Stimulated activated CD4-positive, alpha-beta T cell treated with anti-CD3 and anti-CD28 coated beads, TNF-alpha, amount 100 ng/mL, for 48 hours (primary cell): ENCODE measurements at places on chromosomes 16 and 17.

DNA sequence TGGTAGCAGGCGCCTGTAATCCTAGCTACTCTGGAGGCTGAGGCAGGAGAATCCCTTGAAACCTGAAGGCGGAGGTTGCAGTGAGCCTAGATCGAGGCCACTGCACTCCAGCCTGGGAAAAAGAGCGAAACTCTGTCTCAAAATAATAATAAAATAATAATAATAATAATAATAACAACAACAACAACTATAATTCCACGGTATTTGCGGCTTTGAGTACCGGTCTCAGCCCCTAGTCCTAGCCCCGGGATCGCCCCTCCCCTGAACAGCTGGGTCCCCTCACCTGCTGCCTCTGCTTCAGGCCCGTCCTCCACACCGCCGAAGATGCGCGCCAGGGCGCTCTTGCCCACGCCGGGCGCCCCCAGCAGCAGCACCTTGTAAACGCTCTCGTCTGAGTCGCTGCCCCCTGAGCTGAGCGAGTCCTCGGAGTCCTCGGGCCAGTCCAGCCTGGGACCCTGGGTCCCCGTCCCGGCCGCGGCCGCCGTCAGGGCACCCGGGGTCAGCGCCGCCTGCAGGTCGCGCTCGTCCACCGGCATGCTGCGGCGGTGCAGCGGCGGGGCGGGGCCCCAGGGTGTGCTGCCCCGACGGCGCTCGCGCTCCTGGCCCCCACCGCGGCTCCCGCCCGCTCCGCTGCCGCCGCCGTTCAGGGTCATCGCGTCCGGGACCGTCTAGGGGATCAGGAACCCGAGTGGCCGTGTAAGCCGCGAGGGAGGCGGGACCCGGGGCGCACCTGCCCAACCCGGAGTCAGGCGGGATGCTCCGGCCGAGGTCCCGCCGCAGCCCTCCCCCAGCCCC lies 611 bp downstream of the RRAD start:
- no peak for DNase-seq

DNA sequence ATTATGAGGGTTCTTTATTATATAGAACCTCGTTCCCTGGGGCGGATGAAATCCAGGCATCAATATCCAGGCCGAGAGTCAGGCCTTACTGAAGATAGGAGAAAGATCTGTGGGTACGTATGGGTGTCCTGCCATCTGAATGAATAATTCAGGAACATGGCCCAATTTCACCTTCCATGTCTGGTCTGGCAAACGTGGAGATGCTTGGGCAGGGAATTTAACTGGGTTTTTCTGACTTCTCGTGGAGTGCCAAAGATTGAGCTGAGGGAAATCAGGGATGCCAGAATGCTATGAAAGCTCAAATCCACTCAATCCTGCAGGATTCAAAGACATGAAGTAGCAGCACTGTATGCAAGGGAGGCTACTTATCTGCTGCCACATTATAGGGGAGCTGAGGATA lies 302.8 kb downstream of the SLC39A11 start:
- DNase-seq: no peak

GRCh38 chr16:66103211-66103610 lies 263.3 kb upstream of the CDH5 start:
- no peak for DNase-seq

GRCh38 chr17:76444518-76445311 lies 8.2 kb downstream of the UBE2O start:
- no peak for DNase-seq

GRCh38 chr16:87604634-87605111 lies 2.4 kb downstream of the JPH3 start:
- DNase-seq: no peak

DNA sequence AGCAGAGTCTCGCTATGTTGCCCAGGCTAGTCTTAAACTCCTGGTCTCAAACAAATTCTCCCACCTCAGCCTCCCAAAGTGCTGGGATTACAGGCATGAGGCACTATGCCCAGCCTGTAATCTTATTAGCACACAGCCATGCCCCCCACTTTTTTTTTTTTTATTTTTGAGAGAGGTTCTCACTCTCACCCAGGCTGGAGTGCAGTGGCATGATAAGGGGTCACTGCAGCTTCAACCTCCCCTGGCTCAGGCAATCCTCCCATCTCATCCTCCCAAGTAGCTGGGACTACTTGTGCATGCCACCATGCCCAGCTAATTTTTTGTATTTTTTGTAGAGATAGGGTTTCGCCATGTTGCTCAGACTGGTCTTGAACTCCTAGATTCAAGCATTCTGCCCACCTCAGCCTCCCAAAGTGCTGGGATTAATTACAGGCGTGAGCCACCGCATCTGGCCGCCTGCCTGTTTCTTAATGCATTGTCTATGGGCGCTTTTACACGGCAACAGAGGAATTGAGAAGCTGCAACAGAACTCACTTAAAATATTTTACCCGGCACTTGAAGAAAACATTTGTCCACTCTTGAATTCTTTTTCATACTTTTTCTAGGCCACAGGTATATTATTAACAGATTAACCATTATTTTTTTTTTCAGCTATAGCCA lies 8.8 kb upstream of the CEP20 start:
- DNase-seq: no peak

DNA sequence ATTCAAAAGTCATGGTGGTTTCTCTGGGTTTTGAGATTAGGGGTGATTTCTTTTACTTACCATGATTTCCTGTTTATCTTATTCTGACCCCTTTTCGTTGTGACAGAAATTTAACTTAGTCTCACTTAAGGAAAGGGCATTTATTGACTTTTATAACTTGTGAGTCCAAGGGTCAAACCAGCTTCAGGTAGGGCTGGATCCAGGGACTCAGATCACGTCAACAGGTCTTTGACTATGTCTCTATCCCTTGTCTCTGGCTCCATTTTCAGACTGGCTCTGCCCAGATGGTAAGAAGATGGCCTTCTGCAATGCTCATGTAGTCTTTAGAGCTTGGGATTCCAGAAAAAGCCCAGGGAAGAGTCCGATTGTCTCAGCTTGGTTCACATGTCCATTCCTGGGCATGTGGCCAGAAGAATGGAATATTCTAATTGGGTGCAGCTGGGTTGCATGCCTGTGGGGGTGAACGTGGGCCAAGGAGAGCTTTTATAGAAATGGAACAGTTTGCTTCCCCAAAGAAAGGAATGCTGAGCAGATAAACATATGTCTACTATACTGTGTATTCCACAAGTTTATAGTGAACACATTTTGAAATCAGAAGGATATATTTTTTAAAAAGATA lies 13.4 kb downstream of the USP43 start:
- DNase-seq: no peak

- DNase-seq: peak; percentile 78
Observed at GRCh38 chr16:88533932-88534637, 36.1 kb upstream of the ZC3H18 start.

- no peak for DNase-seq
Observed at GRCh38 chr17:29014716-29015115, 8.9 kb upstream of the SEZ6 start.

DNA sequence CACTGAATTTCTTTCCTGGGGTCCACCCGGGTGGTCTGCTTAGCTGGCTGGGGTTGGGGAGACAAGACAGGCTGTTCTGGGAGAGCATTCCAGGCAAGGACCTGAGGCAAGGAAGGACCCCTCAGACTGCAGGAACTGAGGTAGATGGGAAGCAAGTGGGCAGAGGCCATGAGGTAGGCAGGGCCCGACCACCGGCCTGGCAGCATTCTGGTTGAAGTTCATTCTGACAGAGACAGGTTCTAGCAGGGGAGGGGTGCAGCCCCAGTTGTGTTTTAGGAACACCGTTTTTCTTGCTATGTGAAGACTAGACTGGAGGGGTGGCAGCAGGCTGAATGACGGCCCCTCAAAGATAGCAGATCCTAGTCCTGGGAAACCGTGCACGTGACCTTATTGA lies 17.5 kb downstream of the B9D1 start:
- DNase-seq: no peak

- no peak for DNase-seq
Observed at GRCh38 chr17:63275971-63276745, 169.9 kb downstream of the CYB561 start.

DNA sequence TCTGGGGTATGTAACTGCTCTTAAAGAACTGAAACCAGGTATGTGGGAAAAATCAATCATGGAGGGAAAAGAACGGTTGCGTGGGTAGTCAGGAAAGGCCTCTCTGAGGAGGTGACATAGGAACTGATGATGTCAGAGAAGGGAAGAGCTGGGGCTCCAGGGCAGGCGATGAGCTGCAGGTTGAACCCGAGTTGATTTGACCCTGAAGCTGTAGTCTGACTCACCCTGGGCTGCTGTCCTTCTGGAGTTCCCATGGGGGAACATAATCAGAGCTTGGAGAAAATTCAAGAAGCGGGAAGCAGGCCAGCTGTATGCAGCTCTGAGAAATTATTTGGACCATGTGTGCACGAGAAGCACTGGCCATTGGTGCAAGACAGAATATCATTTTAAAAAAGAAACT lies 16.7 kb downstream of the SLC6A2 start:
- DNase-seq: no peak

DNA sequence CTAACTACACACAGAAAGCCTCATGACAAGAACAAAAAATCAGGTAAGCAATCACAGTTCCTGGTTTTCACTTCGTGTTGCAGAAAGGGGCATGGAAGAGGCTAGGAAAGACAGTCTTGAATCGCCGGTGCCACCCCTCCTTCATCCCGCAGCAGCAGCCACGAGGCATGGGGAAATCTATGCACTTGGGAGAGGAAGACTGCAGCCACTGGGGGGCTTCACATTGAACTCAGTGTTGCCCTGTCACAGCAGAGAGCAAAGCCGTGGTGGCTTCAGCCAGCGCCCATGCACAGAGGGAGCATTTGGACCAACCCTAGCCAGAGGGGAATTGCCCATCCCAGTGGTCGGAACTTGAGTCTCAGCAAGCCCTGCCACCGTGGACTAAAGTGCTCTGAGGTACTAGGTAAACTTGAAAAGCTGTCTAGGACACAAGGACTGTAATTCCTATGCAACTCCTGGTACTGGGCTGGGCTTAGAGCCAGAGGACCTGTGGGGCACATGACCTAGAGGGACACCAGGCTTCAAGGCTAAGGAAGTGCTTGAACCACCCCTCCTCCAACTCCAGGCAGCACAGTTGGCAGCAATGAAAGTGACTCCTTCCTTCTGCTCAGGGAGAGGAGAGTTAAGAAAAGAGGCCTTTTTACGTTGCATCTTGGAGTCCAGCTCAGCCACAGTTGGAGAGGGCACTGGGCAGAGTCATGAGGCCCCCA lies 35.2 kb upstream of the ATP2C2 start:
- no peak for DNase-seq

DNA sequence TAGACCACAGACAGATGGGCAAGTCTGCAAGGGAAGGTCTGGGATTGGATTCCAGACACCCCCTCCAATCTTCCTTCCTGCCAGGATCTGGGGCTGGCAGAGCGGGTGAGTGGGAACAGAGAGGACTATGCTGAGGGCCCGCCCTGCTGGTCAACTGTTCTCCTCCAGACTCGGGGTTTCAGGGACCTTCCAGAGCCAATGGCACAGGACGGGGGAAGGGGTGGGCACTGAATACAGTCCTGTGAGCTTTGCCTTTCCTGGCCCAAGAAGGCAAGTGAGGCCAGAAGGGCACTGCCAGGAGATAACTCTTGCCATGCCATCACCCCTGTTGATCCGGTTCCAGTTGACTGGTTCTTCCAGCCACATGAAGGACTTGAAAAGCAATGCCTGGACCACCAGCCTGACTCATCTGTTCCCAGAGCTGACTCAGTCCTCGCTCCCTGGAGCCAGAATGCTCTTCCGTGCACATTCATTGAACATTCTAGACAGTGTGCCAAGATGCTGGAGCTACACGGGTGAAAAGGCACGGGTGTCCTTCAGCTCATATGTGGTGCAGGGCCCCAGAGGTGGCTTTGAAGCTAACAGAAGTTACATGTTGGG lies 533 bp upstream of the MEFV start:
- DNase-seq: no peak

GRCh38 chr17:67132366-67132765 lies 88.0 kb downstream of the CACNG1 start:
- no peak for DNase-seq

- no peak for DNase-seq
Observed at GRCh38 chr17:1957037-1957436, 68.1 kb downstream of the RTN4RL1 start.

DNA sequence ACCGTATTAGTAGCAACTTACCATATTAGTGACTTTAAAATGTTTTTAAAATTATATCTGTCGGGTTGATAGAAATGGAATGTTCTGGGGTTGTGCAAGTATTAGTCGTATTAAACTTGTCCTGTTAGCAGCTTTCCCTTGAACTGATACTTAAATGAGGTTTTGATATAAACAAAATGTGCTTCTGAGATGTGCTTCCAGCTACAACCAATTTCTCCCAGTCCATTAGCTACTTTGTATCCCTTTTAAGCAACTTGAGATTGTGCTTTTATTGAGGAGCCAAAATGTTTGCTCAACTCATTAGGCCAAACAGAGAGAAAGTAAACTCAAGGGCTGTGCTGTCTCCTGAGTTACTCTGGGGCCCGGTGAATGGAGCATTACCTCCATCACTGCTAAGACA lies 255.0 kb upstream of the RBFOX1 start:
- DNase-seq: no peak

- no peak for DNase-seq
Observed at GRCh38 chr16:12569061-12569460, 234.6 kb downstream of the CPPED1 start.

DNA sequence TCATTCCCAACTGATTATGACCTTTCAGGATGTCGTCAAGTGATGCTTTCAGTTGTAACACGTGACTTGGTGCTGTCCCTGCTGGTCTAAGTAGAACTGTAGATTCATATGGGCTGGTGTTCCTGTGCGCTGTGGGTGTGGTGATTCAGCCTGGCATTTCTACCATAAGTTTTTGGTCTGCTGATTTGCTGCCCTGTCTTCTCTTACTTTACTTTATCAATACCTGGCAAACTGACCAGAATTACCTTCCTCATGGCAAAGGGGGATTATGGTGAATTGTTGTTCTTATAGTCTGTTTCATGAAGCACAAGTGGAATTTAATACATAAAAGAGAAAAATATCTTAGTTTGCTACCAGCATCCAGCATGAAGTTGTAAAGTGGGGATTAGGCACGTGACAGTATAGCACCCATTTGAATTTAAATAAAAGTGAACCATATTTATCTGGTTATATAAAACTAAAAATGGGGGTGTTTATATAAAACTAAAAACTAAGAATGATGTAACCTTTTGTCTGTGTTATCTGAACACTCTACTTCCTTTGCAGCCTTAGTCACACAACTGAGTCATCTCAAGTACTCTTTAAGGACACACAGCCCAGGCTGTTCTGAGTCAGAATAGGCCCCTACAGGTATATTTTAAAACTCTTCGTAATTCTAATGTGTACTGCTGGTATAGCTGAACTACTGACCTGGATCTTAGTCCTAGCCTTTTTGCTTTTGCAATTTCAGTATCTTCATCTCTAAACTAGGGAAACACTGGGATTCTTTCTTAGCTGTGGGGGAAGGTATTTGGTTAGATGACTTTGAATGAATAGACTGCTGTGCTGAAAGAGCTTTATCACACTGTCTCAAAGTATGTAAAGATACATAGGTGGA lies 28.3 kb downstream of the TTC19 start:
- peak; percentile 51 for DNase-seq

GRCh38 chr16:85148931-85149330 lies 36.7 kb upstream of the CIBAR2 start:
- no peak for DNase-seq

- no peak for DNase-seq
Observed at GRCh38 chr16:50261707-50262235, 4.6 kb upstream of the ADCY7 start.

- no peak for DNase-seq
Observed at GRCh38 chr17:41457676-41458075, 9.5 kb downstream of the KRT32 start.
